ENCODE measurements at places on chromosomes 7 and 10.

DNA sequence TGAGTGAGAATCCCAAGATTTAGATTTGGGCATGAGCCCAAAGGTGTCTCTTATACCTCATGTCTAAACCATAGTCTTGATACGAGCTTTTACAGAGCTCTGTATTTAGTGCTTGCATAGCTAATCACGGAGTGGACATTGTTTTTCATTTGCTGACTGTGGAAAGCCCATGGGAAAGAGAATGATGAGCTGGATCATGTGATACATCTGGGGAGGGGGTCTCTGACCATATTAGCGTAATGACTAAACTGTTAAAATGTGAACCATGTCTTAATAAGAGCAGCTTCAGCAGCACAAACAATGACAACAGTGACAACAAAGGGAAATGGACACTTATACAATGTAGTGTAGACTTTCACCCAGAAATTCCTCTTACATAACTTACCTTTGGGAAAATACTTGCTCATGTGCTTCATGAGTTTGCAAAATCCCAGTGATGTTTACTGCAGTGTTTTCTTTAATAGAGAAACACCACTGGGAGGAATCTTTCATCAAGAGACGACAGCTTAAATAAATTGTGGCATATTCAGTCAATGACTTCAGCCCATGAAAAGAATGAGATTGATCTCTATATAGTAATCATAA, 44.0 kb upstream of the ITGB1 start:
- no peak overlapping the region for H3K4me3 ChIP-seq
- no peak overlapping the region for H3K27ac ChIP-seq
- H3K27me3 ChIP-seq = no peaks in the 10 kb centered on the region

DNA sequence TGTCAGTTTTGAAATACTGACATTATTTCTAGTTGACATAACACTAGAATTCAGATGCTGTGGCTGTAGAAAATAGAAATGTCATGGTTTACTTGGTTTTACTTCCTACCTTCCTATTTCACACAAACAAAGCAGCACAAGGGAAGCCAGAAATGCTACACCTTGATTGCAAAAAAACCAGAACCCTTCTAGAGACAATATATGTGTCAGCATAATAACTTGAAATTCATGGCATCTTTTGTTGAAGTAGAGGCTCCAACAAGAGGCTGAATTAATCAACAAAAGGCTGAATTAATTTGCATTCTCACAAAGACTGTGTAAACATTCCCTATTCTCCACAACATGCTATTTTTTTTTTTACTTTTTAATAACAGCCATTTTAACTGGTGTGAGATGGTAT, 25.2 kb downstream of the ZNF117 start:
- H3K4me3 ChIP-seq = no peak overlapping the region
- no peaks in the 10 kb centered on the region for H3K27me3 ChIP-seq
- no peaks in the 10 kb centered on the region for H3K36me3 ChIP-seq
- H3K4me1 ChIP-seq = no peaks in the 10 kb centered on the region
- H3K27ac ChIP-seq = no peak overlapping the region

DNA sequence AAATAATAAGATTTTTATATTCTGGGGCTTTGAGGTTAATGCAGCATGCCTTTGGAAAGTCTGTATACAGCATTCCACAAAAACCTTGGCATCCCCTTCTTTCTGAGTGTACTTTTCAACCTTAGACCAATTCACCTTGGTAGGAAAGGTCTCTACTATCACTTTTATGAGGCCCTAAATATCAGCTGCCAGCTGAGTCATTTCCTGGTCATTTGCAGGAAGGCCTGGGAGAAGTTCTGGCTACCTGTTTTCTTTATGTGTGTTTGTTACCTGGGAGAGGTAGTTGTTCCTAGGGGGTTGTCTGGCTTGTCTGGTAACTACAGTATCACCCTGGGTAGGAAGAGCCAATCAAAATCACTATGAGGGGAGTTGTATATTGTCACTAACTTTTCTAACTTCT, 4.1 kb downstream of the SPAM1 start:
- no peak overlapping the region for H3K4me3 ChIP-seq
- no peaks in the 10 kb centered on the region for H3K36me3 ChIP-seq
- no peaks in the 10 kb centered on the region for H3K27me3 ChIP-seq
- no peak overlapping the region for H3K27ac ChIP-seq
- no peak for DNase-seq

GRCh38 chr7:101381549-101382111, 19.0 kb downstream of the COL26A1 start:
- no peaks in the 10 kb centered on the region for H3K27me3 ChIP-seq
- H3K27ac ChIP-seq = no peak overlapping the region
- H3K4me3 ChIP-seq = no peak overlapping the region
- no peak for DNase-seq
- no peaks in the 10 kb centered on the region for H3K4me1 ChIP-seq
- H3K36me3 ChIP-seq = no peaks in the 10 kb centered on the region

DNA sequence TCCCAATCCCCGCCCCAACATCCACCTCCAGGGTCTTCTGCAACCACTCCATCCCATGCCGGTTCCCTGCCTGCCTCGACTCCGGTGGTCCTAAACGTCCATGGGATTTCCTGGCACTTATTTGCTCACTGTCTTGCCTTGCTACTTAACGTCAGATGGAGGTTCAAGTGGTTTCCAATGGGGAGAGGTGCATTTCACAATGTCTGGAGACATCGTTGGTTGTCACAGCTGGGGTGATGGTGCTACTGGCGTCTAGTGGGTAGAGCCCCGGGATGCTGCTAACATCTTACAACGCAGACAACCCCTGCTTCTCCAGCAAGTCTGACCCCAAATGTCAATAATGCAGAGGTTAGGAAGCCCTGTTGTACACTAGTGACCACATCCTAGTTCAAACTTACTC, 82.9 kb upstream of the ANLN start:
- no peak overlapping the region for H3K27ac ChIP-seq
- H3K4me3 ChIP-seq = no peak overlapping the region
- DNase-seq = no peak
- H3K4me1 ChIP-seq = no peaks in the 10 kb centered on the region

DNA sequence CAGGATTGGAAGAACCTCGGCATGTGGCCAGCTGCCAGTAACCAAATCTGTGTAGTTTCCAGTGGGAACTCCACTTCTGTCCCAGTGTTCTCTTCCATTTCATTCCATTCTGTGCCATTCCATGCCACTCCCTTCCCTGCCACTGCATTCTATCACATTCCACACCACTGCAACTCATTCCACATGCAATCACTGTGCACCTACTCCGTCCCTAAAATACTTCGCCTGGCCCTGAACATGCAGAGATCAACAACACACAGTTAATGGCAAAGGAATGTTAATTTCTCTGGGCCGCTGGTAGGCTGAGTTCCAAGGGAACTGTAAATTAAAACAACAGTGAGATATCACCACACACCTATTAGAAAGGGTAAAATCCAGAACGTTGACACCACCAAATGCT, 64.8 kb downstream of the AKR1B1 start:
- no peaks in the 10 kb centered on the region for H3K36me3 ChIP-seq
- H3K4me3 ChIP-seq = no peak overlapping the region
- no peak for DNase-seq
- peaks cover 10% of the 10 kb centered on the region for H3K27me3 ChIP-seq
- no peak overlapping the region for H3K27ac ChIP-seq

DNA sequence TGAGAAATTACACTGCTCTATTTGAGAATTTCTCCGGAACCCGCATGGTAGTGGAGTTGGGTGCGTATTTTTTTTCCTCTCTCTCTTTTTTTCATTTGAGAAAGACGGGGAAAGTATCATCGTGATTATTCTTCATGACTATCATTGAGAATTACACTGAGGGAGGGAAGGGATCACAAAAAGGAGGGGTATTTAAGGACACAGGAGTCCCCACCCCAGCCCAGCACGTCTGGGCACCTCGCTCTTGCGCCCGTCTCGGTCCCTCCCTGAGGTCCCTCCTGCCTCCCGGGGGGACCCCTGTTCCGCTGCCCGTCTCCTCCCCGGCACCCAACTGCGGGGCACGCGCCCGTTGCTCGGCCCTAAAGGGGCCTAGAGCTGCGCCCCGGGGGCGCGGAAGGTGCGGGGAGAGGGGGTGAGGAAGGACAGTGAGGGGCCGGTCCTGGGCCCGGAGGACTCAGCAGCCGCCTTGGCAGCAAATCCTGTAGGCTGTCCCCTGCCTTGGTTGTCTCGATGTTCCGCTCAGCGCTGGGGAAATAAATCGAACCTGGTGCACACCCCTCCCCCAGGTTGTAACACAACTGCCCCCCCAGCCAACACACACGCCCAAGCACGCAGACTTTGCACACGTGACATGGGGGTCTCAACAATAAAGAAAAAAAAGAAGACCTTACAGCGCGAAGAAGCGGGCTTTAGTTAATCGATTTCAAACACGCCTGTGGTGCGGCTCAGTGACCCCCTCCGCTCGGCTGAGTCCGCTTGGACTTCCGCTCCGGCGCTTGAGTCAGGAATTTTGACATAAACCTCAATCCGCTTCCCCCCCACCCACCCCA, 18.6 kb upstream of the GATA3 start:
- H3K4me3 ChIP-seq = peak overlapping the region; percentile 58
- H3K27ac ChIP-seq = no peak overlapping the region
- DNase-seq = no peak
- H3K27me3 ChIP-seq = peaks cover 16% of the 10 kb centered on the region

DNA sequence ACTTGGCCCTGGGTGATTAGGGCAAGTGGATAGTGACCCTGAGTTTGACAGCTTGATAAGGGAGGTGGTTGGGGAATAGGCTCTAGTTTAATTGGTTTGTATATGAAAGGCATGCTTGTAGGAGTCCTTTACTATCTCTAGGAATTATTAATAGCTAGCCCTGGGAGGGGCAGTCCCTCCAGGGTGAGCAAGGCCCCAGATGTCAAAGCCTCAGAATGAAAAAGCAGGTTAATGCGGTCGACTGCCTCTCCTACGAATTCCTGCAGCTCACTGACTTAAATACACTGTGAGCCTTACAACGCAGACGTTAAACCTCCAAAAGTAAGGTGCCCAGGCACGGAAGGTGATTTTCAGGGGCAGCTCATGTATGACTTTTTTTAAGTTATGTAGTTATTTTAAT, 5.2 kb upstream of the BTBD16 start:
- no peak overlapping the region for H3K4me3 ChIP-seq
- peaks cover 27% of the 10 kb centered on the region for H3K27me3 ChIP-seq
- no peaks in the 10 kb centered on the region for H3K36me3 ChIP-seq
- no peak overlapping the region for H3K27ac ChIP-seq
- no peak for DNase-seq
- H3K4me1 ChIP-seq = no peaks in the 10 kb centered on the region

- no peak overlapping the region for H3K4me3 ChIP-seq
- H3K27ac ChIP-seq = no peak overlapping the region
- no peak for DNase-seq
- no peaks in the 10 kb centered on the region for H3K4me1 ChIP-seq
These were observed 127.9 kb upstream of the NRBF2 start for GRCh38 chr10:63005246-63005645.

DNA sequence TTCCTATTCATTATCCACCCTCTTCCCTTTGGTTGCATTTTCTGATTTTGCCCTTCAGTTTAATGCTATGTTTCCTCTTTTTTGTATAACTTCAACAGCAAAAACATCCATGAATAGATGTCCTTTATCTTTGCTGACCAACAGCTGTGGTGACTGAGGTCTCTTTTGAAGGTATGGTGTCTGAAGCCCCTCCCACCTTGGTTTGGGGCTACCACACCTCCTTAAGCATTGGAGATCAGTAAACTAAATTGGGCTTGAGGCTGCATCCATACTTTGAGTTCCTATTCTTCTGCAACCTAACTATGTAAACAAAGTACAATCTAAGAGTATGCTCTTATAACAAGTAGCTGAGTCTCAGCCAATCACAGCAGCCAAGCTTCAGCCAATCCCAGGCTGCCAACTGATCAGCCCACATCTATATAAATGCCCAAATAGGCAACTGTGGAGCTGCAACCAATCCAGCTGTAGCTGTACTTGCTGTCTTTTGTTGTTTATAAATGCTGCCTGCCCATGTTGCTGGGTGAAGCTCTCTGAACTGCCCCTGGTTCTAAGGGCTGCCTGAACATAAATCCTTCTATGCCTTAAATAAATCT, 69.4 kb upstream of the PDLIM1 start:
- no peaks in the 10 kb centered on the region for H3K27me3 ChIP-seq
- DNase-seq = no peak
- H3K27ac ChIP-seq = no peak overlapping the region
- H3K36me3 ChIP-seq = no peaks in the 10 kb centered on the region

GRCh38 chr10:35375091-35375765, 38.9 kb downstream of the CCNY start:
- H3K4me1 ChIP-seq = peaks cover 41% of the 10 kb centered on the region
- no peak for DNase-seq
- H3K4me3 ChIP-seq = no peak overlapping the region

GRCh38 chr7:44380831-44381493, 55.6 kb upstream of the CAMK2B start:
- H3K27me3 ChIP-seq = no peaks in the 10 kb centered on the region
- peaks cover 2% of the 10 kb centered on the region for H3K4me1 ChIP-seq
- peaks cover 4% of the 10 kb centered on the region for H3K36me3 ChIP-seq
- H3K27ac ChIP-seq = no peak overlapping the region
- DNase-seq = no peak

GRCh38 chr10:27611744-27612550, 107.8 kb downstream of the RAB18 start:
- H3K36me3 ChIP-seq = no peaks in the 10 kb centered on the region
- H3K27me3 ChIP-seq = no peaks in the 10 kb centered on the region
- no peak for DNase-seq
- no peaks in the 10 kb centered on the region for H3K4me1 ChIP-seq

- H3K36me3 ChIP-seq = no peaks in the 10 kb centered on the region
- H3K27me3 ChIP-seq = no peaks in the 10 kb centered on the region
- DNase-seq = no peak
- H3K4me3 ChIP-seq = no peak overlapping the region
- H3K4me1 ChIP-seq = no peaks in the 10 kb centered on the region
- H3K27ac ChIP-seq = no peak overlapping the region
These were observed 112.8 kb downstream of the TBXAS1 start for GRCh38 chr7:139941866-139942265.

DNA sequence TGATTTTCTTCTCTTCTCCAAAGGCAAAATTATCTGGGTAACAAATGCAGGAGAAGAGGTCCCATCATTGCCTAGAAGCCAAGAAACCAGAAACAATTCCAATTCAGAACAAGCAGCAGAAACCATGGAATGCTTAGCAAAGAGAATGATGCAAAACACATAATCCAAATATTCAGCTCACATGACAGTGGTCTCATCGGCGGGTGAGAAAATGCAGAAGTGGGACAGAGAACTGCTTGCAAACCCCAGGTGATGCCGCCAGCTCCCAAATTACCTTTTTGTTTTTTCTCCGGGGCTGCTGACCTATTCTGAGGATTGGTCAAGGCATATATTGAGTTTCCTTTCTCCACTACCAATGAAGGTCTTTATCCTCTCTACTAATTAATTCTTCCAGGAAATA, 99.7 kb downstream of the ZNF22 start:
- no peaks in the 10 kb centered on the region for H3K36me3 ChIP-seq
- no peak overlapping the region for H3K27ac ChIP-seq
- no peaks in the 10 kb centered on the region for H3K4me1 ChIP-seq
- H3K27me3 ChIP-seq = no peaks in the 10 kb centered on the region
- no peak for DNase-seq
- H3K4me3 ChIP-seq = no peak overlapping the region

- no peak overlapping the region for H3K27ac ChIP-seq
- H3K4me3 ChIP-seq = no peak overlapping the region
- no peaks in the 10 kb centered on the region for H3K36me3 ChIP-seq
- DNase-seq = no peak
- H3K27me3 ChIP-seq = peaks cover 22% of the 10 kb centered on the region
These were observed 87.2 kb upstream of the AGK start for GRCh38 chr7:141463986-141464385.
